ENCODE measurements at places on chromosomes 5 and 9. TPM values are rescaled to one million over a fixed set of nuclear protein-coding genes. Genes with fewer than 3 reads are reported as not detected.
A peak's percentile ranks its signal among the peaks of the same experiment; 100 is the strongest.

DNA sequence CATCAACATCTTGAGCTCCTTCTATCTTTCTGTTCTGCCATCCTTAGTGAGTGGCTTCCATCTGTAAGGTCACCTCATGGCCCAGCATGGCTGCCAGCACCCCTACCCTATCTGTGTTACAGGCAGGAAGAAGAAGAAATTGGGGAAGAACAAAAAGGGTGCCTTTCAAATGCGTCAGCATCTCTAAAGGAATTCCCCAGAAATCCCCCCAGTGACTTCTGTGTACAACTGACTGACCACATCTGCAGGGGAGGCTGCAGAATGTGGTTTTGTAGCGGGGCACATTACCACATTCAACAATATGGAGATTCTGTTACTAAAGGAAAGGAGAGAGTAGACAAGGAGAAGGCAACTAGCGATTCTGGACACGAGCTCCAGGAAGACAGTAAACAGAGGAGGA is 40.1 kb downstream of the ALG2 start:
- H3K27me3 ChIP-seq: no peaks in the 10 kb centered on the region
- H3K36me3 ChIP-seq: no peaks in the 10 kb centered on the region
- no peak for DNase-seq

DNA sequence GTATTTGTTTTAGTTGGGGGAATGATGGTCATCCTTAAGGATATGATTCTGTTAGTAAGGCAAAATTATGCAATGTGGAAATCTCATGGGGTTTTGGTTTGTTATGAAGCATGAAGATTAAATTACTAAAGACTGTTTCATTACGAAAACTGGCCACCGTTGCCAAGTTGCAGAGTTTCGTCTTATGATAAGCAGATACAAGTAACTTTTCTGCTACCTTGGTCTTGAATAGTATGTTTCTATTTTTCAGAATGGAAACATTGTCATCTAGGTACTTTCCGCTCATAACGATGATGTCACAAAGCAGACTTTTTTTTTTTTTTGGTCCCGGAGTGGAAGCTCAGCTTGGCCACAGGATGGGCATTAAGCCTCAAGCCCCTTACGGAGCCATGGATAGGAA is 4.2 kb downstream of the CCNI2 start:
- no peak overlapping the region for H3K4me3 ChIP-seq
- no peaks in the 10 kb centered on the region for H3K36me3 ChIP-seq
- H3K27me3 ChIP-seq: no peaks in the 10 kb centered on the region
- DNase-seq: no peak

DNA sequence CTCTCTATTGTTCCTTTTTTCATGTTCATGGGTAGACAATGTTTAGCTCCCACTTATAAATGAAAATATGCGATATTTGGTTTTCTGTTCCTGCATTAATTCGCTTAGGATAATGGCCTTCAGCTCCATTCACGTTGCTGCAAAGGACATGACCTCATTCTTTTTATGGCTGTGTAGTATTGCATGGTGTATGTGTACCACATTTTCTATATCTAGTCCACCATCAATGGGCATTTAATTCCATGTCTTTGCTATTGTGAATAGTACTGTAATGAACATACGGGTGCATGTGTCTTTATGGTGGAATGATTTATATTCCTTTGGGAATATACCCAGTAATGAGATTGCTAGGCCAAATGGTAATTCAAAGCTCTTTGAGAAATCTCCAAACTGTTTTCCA is 392.0 kb downstream of the EFNA5 start:
- no peak overlapping the region for H3K27ac ChIP-seq
- H3K36me3 ChIP-seq: no peaks in the 10 kb centered on the region
- no peak for DNase-seq
- H3K4me3 ChIP-seq: no peak overlapping the region

DNA sequence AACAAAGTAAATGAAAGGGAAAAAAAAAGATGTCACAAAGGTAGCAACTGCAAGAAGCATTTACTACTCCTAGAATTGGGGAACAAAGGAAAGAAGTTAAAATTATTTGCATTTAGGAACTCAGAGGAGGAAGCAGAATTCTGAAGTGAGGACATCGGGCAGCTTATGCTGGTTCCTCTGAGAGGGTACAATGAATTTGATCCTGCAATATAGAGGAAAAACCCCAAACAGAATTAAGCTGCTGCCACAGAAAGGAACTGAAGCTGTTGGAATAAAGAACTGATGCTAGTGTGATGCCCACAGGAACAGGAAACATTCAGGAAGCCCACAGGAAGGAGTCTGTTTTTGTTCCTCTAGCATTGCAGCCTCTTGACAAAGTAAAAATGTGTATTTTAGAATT is 22.3 kb upstream of the TBCA start:
- H3K27ac ChIP-seq: no peak overlapping the region
- no peaks in the 10 kb centered on the region for H3K27me3 ChIP-seq

DNA sequence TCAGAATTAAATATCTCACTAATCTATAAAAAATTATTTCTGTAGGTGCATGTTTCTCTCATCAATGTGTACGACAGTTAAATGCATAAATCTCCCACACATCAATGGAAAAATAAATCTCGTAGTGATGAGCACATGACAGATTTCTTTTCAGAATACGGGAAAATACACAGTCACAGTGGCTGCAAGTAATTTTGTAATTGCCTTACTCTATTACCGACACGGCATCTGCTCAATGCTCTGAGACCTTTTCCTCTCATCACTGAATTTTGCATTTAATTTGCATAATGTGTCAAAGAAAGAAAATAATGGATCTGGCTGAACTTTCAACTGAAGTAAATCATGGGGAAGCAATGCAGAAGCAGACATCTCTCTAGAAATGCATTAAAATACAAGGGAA is 37.2 kb downstream of the PDE4D start:
- no peaks in the 10 kb centered on the region for H3K4me1 ChIP-seq
- H3K4me3 ChIP-seq: no peak overlapping the region
- H3K36me3 ChIP-seq: no peaks in the 10 kb centered on the region
- DNase-seq: no peak

DNA sequence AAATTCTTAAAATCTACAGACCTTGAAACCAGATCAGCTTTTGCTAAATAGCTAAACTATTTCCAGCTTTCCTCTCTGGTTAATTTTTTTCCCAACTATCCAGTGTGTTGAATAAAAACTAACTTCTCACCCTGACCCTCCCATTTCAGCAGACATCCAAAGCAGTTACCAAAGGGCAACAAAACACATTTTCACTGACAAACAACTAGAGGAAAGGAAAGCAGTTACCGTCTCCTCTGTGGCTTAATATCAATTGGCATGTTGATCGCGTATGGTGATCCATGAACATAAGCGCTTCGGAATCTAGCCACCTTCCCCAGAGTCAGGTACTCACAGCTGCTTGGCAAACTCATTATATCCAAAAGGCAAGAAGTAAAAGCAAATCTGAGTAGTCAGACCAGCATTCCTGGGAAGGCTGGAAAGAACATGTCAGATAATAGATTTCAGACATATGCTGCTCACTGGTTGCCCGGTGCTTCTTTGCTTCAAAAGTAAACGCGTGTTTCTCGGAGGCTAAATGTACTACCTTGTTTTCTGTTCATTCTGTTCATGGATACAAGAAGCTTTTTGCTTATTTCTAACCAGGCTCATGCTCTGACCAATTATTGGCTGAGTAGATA is 463.4 kb downstream of the PDE4D start:
- no peak overlapping the region for H3K4me3 ChIP-seq
- no peak overlapping the region for H3K27ac ChIP-seq
- H3K4me1 ChIP-seq: no peaks in the 10 kb centered on the region
- H3K36me3 ChIP-seq: no peaks in the 10 kb centered on the region

DNA sequence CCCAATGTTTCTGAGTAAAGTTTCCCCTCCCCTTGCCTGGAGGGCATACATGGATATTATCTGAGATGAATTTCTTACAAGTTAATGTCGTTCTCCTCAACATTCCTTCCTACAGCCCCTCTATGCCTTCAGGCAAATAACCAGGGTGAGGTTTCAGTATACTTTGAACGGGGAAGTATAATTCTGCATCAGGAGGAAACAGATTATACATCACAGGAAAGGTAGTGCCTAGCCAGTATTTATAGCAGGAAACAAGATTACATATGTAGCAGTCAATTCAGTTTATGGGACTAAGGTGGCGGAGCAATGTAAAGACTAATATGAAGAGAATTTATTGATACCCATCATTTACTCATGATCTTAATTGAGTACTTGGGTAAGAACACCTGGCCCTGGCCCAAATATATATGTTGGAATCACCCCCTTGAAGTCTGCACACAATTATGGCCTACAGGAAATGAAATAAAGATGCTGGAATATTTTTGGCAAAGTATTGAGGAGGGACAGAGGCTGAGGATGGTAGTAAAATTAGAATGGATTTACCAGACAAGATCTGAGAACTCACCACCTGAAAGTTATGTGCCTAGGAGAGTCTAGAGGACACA is 661.1 kb downstream of the PTPRD start:
- no peak for DNase-seq
- H3K4me1 ChIP-seq: no peaks in the 10 kb centered on the region
- H3K27ac ChIP-seq: no peak overlapping the region
- no peaks in the 10 kb centered on the region for H3K27me3 ChIP-seq
- H3K4me3 ChIP-seq: no peak overlapping the region

DNA sequence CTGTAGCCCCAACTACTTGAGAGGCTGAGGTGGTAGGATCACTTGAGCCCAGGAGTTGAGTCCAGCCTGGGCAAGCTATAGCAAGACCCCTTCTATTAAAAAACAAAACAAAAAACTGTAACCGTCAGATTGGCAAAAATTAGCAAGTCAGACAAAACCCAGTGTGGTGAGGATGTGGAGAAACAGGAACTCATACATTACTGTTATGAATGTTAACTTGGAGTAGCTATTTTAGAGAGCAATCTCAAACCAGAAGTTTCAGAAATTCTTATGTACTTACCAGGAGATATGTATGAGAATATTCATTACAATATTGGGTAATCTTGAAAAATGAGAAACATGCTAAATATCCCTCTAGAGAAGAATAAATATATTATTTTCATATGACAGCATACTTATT is 120.3 kb downstream of the INVS start:
- no peaks in the 10 kb centered on the region for H3K36me3 ChIP-seq
- H3K4me3 ChIP-seq: no peak overlapping the region
- no peak overlapping the region for H3K27ac ChIP-seq
- no peaks in the 10 kb centered on the region for H3K4me1 ChIP-seq
- no peak for DNase-seq

- H3K27ac ChIP-seq: peak overlapping the region; percentile 41
- H3K27me3 ChIP-seq: no peaks in the 10 kb centered on the region
- peak overlapping the region; percentile 49 for H3K4me3 ChIP-seq
Measured at GRCh38 chr5:140345919-140346347, 470 bp downstream of the HBEGF start.

DNA sequence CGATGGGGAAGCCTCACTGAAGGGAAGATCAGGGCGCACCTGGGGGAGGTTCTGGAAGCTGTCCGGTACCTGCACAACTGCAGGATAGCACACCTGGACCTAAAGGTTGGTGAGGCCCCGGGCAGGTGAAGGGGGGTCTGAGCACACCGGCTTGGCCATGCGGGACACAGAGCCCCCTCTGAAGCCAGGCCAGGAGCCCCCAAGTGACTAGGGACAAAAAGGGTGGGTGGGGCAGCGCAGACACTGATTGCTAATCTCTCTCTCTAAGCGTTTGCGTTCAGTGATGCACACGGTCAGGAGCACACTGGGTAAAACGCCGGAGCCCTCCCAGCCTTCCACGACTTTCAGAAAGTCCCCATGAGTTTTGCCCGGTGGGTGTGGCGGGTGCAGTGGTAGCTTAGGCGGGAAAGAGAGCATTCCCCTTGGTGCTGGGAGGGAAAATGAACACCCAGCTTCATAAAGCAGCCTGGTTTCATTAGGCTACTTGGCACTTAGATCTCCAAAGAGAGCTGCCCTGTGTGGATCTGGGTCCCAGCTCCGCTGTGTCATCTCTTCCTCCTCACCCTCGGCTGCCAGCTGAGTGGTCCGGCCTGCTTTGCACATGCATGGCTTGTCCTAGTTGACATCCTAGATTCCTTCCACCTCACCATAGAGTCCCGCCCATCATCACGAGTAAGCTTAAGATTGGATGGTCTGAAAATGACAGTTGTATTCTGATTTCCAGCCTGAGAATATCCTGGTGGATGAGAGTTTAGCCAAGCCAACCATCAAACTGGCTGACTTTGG is 74.2 kb upstream of the OTULINL start:
- H3K27me3 ChIP-seq: no peaks in the 10 kb centered on the region
- no peak for DNase-seq
- no peaks in the 10 kb centered on the region for H3K4me1 ChIP-seq
- no peak overlapping the region for H3K27ac ChIP-seq
- no peaks in the 10 kb centered on the region for H3K36me3 ChIP-seq

- no peak for DNase-seq
- H3K4me1 ChIP-seq: no peaks in the 10 kb centered on the region
- H3K27ac ChIP-seq: no peak overlapping the region
- no peaks in the 10 kb centered on the region for H3K27me3 ChIP-seq
- no peaks in the 10 kb centered on the region for H3K36me3 ChIP-seq
Measured at GRCh38 chr5:56306433-56307150, 73.5 kb upstream of the ANKRD55 start.

GRCh38 chr9:125529107-125529506 is 177.9 kb downstream of the MAPKAP1 start:
- H3K36me3 ChIP-seq: peaks cover 3% of the 10 kb centered on the region
- no peak overlapping the region for H3K4me3 ChIP-seq
- no peak for DNase-seq
- no peaks in the 10 kb centered on the region for H3K4me1 ChIP-seq

DNA sequence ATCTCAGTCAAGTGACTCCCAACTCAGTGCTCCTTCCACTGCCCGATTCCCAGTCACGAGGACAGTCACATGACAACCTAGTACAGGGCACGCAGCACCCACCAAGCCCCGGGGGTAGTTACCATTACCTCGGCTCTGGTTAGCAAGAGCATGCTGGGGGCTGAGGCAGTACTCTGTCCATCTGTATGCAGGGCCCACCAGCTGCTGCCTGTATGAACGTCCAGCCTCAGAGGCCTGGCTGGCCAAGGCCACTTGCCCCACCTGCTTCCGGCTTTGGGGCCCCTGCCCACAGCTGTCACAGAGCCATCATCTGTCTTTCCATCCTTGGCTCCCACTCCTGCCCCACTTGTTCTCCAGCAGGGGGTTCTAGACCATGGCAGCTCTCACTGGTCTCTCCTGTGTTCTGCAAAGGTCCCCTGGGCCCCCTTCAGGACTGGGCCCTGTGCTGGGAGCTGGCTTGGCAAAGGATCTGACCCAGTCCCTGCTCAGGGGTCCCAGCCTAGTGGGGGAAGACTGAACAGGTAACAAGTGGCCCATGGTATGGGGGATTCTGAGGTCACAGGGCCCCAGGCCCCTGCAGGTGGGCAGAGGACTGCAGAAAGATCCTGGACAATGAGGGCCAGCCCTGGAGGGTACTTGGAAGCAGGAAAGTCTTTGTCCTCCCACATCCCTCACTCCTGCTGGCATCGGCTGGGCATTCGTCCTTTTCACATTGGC is 3.3 kb downstream of the RPL35 start:
- no peak for DNase-seq
- no peaks in the 10 kb centered on the region for H3K27me3 ChIP-seq
- H3K27ac ChIP-seq: no peak overlapping the region
- no peaks in the 10 kb centered on the region for H3K36me3 ChIP-seq

Gene CCNB1
- polyA plus RNA-seq: 2.6 TPM

Gene IFNA2
- not detected for polyA plus RNA-seq

Gene TRIP13
- 0.52 TPM for polyA plus RNA-seq

Gene SOWAHA
- polyA plus RNA-seq: not detected
